ENCODE measurements at places on chromosomes 13 and 19.

GRCh38 chr13:87778128-87778527 lies 107.0 kb downstream of the SLITRK5 start:
- no peak for DNase-seq

DNA sequence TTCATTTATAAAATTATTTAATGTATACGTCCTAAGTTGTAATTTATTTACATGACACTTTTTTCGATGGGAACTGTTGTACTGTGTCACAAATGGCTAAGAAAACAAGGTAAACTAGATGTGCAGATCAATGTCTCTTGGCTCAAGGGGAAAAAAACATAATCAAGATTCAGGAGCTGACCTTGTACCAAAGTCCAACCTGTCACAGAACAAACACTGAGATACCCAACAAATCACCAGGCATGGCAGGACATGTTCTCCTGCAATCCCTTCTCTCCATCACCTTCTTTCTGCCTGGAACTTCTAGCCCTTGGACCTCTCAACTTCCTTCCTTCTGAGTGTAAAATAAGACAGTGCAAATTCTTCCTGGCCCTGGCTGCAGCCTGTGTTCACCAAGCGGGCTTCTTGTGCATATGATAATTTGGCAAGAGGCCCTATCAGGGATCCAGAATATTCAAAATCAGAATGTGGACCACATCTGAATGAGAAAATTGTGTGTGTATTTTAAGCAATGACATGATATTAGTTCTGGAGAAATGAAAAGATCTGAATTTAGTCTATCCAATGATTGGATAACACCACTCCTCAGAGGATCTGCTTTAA lies 445.9 kb downstream of the ZNF536 start:
- DNase-seq: no peak

- no peak for DNase-seq
Measured at GRCh38 chr19:38778733-38779132, 5.4 kb upstream of the LGALS7 start.

DNA sequence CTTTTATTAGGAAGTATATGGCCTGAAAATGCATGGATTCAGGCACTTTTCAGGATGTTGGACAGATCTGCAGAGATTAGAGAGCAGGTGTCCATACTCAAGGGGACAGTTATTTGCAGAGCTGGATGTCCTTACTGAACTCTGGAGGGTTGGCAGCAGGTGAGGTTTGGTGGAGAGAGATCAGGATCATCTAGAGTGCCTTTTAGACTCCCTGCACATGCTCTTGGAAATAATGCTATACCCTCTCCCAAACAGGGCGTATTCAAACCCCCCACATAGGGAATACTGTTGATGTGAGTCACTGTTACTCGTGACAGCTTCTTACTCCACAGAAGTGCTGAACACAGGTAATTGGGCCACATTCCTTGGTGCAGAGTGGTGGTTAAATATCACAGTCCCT lies 725.7 kb upstream of the SGCG start:
- no peak for DNase-seq

DNA sequence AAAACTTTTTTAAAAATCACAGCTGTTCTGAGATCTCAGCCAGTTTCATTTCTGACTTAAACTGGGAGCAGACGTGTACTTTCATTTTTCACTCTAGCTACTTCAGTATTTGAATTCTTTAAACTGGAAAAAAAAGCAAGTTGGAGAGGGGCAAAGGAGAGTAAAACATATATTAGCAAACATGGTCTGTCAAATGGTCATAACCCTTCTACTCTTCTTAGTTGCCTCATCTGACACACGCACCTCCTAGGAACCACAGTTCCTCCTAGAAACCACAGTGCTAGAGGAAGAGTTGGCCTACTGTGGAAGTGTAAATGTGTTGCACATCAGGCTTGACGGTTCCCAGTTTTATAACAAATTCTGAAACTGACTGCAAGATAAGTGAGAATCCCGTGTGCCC lies 47.2 kb downstream of the TM9SF2 start:
- no peak for DNase-seq

GRCh38 chr13:69956349-69956748 lies 151.3 kb upstream of the ATXN8OS start:
- DNase-seq: no peak

DNA sequence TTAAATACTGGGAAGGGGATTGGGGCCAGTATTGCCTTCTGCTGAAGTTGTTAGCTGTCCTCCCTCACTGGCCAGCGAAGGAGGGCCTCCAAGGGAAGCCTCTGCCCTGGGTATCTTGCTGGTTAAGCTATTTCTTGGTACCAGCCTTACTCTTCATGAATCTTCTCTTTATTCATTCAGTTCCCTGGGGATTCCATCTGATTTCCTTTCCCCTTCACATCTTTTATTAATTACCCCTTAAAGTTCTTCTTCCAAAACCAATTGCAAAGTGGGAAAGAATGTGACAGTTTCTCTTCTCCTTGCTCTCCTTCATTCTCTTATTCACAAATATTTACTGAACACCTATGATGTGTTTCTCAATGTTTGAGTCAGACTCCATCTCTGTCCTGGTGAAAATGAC lies 36.7 kb upstream of the STK24 start:
- DNase-seq: no peak

DNA sequence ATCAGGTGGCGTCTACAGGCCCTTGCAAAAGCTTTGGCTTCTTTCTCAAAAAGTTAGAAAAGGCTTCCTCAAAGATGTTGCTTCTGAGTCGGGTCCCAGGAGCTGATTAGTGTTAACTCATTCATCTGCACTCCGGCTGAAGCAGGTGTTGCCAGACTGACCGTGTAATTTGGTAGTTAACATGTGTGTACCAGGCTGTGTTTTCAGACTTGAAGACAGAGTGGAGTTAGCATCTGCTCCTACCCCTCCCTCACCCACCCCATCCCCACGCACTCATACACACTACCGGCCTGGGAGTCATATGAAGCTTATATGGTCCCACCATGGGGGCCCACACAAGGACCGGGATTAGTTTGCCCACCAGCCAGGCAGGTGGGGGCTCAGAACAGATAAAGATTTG lies 111.5 kb downstream of the DNAJC15 start:
- DNase-seq: no peak

All from omental fat pad (tissue), 4 donors.